Neuronal stem cell (in vitro differentiated cells): ENCODE measurements at places on chromosomes 11 and 22.

GRCh38 chr11:126919147-126919823 lies 81.3 kb downstream of the KIRREL3 start:
- no peak for DNase-seq

- DNase-seq: no peak
Measured at GRCh38 chr11:45881708-45882368, 3.6 kb upstream of the MAPK8IP1 start.

DNA sequence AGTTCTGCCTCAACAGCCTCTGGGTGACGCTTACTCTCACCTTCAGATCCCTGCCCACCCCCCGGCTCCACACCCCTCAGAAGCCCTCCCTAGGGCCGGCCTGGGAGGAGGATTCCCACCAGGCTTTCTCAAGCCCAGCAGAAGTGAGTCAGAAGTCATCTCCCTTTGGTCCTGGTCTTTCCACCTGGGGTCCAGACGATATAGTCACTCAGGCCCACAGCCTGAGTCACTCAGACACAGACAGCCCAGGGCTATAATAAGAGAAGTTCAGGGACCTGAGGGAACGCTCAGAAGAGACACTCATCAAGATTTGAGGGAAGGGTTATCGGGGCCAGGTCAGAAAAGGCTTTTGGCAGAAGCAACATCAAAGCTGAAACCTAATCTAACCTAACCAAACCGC lies 127.1 kb downstream of the SPATA19 start:
- DNase-seq: no peak

DNA sequence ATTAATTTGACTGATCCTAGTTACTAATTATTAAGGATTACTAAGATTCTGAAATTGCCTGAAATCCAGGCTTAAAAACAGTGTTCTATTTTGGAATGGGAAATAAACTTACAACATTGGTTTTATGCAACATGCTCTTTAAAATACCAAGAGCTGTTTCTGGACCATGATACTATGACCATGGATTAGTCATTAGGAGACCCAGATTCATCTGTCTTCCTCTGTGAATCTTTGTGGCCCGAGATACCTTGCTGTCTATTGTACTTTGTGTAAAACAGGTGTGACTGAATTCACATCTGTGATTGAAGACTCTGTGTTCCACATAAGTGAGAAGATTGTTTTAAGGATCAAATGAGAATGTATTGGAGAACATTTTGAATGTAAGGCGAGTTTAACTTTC lies 98.8 kb downstream of the HSD17B12 start:
- DNase-seq: no peak

- DNase-seq: no peak
Measured at GRCh38 chr11:94151903-94152677, 23.4 kb downstream of the PANX1 start.

GRCh38 chr11:96155627-96156378 lies 187.2 kb downstream of the MAML2 start:
- no peak for DNase-seq

GRCh38 chr22:40107851-40108378 lies 69.8 kb upstream of the TNRC6B start:
- no peak for DNase-seq

DNA sequence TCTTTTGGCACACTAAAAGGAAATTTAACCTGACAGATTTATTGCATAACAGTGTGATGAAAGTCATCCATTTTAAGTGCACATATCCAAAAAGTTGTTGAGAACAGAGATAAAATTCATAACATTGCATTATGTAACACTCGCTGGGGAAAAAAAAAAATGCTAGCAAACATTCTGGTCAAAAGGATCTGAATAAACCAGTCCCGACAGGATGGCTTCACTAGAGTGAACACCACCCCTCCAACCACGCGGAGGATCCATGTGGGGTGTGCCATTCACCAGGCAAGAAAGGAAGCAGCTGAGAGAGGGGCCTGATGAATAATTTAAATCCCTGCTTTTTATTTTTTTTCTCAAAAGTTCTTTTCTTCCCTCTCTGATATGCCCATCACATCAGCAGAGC lies 258.7 kb downstream of the DCDC1 start:
- no peak for DNase-seq

- no peak for DNase-seq
Measured at GRCh38 chr11:210803-211180, 3.3 kb downstream of the RIC8A start.

GRCh38 chr22:43133401-43133800 lies 9.8 kb downstream of the MCAT start:
- no peak for DNase-seq
